ENCODE measurements at places on chromosomes 3 and 15.

GRCh38 chr3:49566312-49566711 lies 12.0 kb downstream of the BSN start:
- no peak for DNase-seq

DNA sequence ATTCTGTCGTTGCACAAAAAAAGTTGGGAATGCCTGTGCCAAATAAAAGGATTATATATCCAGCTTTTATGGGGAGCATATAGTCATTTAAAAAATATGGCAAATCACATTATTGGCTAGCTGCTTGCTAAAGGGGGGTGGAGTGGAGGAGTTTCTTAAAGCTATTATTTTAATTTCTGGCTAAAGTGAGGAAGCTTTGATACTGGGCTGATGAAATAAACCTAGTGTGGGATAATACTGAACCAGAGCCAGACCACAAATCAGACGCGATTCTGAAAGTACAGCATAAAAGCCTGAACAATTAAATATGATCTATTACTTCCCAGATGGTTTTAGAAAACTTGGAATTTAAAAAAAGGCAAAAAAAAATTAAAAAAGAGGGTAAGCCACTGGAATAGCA lies 14.4 kb downstream of the POLR2M start:
- no peak for DNase-seq

DNA sequence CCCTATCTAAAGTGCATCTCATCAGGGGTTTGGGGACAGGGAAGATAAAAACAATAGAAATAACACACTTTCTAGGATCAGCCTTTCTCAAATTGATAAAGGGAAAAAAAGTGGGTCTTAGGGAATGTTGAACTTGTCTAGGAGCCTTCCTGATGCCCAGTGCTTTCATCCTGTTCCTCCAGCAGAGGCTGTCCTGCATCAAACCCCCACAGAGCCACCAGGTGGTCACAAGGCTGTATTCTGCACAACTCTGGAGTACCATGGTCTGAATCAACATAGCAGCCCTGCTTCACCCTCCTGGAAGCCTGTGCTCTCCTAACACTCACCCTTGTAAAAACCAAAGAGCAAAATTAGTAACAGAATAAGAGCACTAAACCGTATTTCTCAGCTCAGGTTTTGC lies 118.5 kb upstream of the SLC25A36 start:
- no peak for DNase-seq

GRCh38 chr15:71060983-71061382 lies 54.3 kb upstream of the THSD4 start:
- DNase-seq, result no peak

GRCh38 chr3:126078866-126079265 lies 5.1 kb downstream of the SLC41A3 start:
- no peak for DNase-seq

- no peak for DNase-seq
These were observed 605.7 kb upstream of the CFAP20DC start for GRCh38 chr3:59655418-59656015.

- no peak for DNase-seq
These were observed 288.6 kb downstream of the FOXP1 start for GRCh38 chr3:71294919-71295318.

DNA sequence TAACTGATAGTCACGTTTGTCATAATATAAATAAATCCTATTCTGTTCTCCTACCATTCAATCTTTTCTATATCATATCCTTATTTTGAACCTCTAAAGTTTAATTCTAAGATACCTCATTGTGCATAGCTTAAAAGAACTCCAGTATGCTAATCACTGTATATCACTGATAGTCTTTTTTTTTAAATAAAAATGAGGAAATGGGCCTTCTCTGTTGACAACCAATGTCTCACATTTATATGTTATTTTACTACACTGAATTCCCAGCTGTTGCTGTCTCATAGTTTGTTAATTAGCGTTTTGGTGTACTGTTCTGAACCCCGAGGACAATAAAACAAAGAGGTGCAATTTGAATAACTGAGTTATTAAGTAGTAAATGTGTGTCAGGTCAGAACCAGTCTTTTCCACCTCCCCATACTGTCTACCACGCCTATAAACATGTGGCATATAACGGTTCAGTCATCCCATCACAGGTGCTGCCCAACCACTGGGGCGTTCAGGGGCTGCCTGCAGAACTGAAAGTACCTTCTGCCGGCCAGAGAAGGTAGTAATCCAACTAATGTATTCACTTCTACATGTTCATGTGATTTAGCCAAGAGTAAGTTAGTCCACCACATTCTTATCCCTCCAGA lies 14.9 kb downstream of the CBLB start:
- DNase-seq, result no peak

Measured in activated CD8-positive, alpha-beta memory T cell treated with anti-CD3 and anti-CD28 coated beads for 24 hours (primary cell).